ENCODE measurements at places on chromosomes 6 and 20.

GRCh38 chr6:13813621-13814175 is 659 bp downstream of the MCUR1 start:
- DNase-seq: no peak

DNA sequence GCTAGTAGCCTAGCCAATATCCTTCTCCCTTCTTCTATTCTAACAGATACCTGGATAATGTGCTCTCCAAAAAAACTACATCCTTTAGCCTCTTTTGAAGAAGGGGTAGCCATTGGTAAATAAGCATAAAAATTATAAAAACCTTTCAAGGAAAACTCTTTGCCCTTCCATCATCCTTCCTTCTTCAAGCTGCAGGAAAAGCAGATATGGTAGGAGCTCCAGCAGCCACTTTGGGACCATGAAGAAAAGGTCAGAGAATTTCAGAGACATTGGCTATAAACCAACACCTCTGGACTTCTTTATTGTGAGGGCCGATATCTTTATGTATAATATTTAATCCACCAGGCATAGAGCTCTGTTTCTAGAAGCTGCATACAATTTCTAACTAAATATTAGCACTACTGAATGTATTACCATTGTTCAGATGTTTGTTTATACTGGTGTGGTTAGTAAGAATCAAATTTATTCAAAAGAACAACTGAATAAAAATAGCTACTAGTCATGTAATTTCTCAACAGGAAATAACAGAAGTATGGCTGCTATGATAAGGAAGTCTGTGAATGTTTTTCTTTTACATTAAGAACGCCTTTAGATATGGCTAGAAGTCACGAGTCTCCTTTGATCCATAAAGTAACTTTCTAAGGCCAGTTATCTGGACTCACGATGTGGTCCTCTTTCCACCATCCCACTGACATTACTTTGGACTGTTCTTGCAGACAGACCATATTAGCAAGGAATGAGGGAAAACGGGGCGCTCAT is 32.2 kb downstream of the MYLK4 start:
- no peak for DNase-seq

DNA sequence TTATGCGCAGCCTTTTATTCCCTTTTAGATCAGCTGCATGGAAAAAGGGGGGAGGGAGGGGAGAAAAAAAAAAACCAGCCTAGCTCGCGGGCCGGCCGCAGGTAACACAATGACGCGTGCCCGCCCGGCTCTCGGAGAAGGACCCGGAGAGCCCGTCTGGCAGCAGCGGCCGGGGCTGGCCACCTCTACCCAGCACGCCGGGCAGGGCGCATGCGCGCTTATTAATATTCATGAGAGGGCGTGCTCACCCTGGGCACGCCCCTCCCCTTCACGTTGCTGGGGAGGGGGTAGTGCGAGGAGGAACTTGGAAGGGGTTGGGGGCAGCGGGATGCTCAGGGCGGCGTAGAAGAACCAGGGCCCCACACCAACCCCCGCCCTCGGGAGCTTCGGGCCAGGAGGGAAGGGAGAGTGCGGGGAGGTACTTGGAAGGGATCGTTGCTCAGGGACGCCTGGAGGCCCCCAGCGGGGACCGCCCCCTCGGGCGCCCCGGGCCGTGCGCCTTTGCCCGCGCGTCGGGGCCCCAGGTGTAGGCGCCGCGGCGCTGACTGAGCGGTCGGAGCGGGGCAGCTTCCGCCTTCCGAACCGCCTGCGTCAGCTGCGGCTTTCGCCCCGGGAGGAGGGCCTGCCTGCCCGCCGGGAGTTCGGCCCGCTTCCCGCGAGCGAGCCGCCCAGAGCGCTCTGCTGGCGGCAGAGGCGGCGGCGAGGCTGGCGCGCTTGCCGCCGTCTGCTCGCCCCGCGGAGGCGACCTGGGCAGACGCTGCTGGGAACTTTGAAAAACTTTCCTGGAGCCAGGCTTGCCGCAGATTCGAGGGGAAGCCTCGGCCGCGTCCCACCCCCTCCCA is at the start of gene JAG1:
TSS of gene JAG1 (minus strand) at position 158 of the 842 bp plus-strand sequence. CDS start 469 bp downstream, outside the sequence.
- peak; percentile 86 for DNase-seq

DNA sequence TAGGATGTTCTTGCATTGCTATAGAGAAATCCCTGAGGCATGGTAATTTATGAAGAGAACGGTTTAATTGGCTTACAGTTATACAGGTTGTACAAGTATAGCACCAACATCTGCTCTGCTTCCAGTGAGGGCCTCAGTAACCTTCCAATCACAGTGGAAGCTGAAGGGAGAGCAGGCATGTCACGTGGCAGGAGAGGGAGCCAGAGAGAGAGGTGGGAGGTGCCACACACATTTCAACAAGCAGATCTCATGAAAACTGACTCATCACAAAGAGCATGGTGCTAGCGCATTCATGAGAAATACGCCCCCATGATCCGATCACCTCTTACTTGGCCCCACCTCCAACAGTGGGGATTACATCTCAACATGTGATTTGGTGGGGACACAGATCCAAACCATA is 871.2 kb downstream of the TFAP2A start:
- DNase-seq: no peak

DNA sequence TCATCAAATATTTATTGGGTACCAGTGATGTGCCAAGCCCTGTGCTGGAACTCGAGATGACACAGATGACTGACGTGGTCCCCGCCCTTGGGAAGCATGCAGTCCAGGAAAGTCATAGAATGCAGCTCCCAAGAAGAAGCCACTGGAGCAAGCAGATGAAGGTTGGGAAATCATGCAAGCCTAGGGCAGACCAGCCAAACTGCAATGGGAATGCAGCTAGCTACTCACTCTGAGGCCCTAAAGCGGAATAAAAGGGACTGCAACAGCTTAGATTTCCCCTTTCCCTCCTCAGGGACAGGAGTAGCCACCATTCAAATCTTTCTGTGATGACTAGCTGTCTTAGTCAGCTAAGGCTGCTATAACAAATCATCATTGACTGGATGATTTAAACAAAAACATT is 152.2 kb downstream of the MAFB start:
- no peak for DNase-seq

- no peak for DNase-seq
Observed at GRCh38 chr6:160858886-160859285, 132.7 kb upstream of the MAP3K4 start.

DNA sequence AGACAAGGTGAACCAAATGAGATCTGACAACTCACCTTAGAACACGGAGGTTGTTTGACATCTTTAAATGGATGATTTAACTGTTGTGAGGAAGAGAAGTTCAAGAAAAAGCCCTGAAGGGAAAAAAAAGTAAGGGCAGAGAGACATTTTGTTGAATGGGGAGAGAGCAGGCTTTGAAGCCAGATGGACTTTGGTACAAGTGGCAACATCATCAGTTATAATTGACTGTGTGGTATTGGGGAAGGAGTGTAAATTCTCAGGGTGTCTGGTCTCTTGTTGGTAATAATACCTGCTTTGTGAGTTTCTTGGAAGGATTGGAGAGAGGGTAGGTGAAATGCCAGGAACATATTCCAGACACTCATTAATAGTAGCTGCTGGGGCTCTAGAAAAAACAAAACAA is 21.6 kb downstream of the OGFRL1 start:
- DNase-seq: no peak

- no peak for DNase-seq
Observed at GRCh38 chr6:79607000-79607399, 24.1 kb upstream of the SH3BGRL2 start.

DNA sequence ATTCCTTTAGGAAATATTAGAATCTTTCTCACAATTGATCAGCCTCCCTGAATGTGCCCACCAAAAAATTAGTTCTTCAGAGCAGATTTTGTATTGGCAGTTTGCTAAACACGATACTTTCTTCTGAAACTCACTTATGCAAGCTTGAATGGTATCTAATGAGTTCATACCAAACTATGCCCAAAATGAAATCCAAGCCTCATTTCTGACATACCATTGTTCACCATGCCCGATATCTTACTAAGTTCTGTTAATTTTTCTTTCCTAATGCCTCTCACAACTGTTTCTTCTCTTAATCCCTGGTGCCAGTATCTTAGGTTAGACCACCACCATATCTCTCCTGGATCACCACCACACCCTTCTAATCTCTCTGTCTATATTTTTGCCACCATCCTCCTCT is 755.9 kb downstream of the KIF16B start:
- no peak for DNase-seq

- DNase-seq: no peak
Observed at GRCh38 chr20:59903621-59904020, 29.8 kb downstream of the SYCP2 start.

DNA sequence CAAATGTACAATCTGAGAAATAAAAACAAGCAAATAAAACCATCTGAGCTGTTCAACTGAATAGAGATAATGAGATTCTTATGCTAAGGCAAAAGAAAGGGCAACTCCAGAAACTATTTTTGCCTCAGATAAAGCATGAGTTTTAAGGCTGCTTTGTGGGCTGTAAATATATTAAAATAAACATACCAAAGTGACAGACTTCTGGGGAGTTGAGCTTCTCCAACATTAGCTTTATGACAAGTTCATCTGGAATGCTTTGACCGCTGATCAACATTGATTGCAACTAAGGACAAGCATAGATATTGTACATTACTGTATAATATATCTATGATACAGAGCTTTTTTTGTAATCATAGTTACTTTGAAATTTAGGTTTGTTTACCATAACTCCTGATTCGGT is 19.3 kb downstream of the AK9 start:
- DNase-seq: no peak

DNA sequence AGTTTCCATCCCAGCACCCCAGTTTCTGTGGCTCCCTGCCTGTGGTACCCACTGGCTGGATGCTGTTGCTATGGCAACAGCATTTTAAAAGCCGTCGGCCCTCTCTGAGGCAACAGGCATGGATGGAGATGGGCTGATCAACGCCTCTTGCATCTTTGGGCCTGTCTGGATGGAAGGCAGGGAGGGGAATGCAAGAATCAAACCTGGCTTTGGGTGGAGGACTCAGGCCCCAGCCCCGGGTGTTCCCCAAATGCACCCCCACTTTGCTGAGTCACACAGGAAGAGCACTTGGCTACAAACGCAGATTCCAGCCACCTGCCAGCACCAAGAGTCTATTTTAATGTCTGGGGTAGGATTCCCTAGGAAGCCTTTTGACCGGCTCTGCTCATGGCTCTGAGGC is 45.7 kb upstream of the TGM2 start:
- no peak for DNase-seq

DNA sequence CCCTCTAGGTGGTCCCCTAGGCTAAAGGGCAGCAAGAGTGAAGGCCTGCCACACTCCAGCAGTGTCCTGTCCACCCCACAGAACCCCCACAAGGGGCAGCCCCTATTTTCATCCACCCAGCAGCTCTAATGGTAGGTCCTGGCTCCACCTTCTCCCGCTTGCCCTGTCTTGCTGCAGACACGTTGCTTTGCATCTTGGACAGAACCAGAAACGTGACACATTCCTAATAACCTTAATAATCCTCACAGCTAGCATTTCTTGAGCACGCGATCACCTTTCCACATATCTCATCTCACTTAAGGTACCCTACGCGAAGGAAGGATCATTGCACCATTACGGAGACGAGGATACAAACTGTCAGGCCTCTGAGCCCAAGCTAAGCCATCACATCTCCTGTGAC is 11.7 kb upstream of the SLC22A23 start:
- no peak for DNase-seq

DNA sequence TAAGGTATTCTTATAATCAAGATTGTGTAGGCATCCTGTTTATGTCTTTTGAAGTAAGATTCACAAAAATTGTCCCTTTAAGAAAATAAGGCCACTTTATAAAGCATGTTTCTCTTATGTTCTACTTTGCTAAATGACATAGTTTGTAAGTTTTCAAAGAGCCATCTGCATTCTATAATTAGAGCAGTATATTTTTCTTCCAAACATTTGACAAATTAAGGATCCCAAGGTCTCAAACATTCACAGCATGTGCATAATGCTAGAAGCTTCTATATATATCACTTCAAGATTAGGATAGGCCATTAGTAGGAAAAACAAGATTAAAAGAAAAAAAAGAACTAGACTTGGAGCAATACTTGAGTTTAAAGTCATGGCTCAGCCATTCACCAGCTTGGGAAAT is 55.9 kb upstream of the DOK5 start:
- DNase-seq: no peak

GRCh38 chr20:957544-957943 is 41.4 kb upstream of the ANGPT4 start:
- DNase-seq: no peak

GRCh38 chr6:26197636-26197932 is 110.4 kb downstream of the HFE start:
- DNase-seq: no peak

GRCh38 chr6:118720125-118720473 is 68.7 kb upstream of the CEP85L start:
- DNase-seq: no peak

DNA sequence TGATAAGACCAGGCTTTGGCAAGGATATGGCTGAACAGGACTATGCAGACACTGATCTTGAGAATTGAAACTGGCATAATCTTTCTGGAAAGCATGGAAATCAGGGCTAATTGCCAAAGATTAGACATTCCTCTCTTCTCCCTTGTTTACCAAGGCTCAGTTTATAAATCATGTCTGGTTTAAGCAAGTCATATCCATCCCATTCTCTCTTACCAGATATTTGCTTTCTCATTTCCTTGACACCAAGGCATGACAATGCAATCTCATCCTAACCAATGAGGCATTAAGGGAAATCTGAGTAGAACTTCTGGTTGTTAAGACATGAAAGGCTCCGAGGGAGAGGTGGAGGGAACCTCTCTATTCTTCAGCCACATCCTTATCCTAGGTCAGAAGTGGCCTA is 110.3 kb upstream of the CEP85L start:
- no peak for DNase-seq

GRCh38 chr20:43691928-43692524 is 25.1 kb downstream of the MYBL2 start:
- peak; percentile 75 for DNase-seq

GRCh38 chr6:82251942-82252341 is 4.4 kb upstream of the IBTK start:
- DNase-seq: no peak

GRCh38 chr20:64053841-64054661 is 4.6 kb upstream of the SOX18 start:
- DNase-seq: no peak

- no peak for DNase-seq
Observed at GRCh38 chr6:146915671-146916127, 288.5 kb upstream of the STXBP5 start.

- no peak for DNase-seq
Observed at GRCh38 chr6:24313251-24314141, 44.4 kb downstream of the DCDC2 start.

- no peak for DNase-seq
Observed at GRCh38 chr20:1478566-1478965, 11.9 kb upstream of the NSFL1C start.

- no peak for DNase-seq
Observed at GRCh38 chr20:7841971-7842310, 98.3 kb downstream of the HAO1 start.

GRCh38 chr6:154139892-154140291 is 100.9 kb downstream of the OPRM1 start:
- no peak for DNase-seq

GRCh38 chr6:50270415-50270814 is 220.7 kb upstream of the DEFB112 start:
- DNase-seq: no peak

GRCh38 chr20:41138475-41139226 is 1.3 kb downstream of the PLCG1 start:
- DNase-seq: peak; percentile 48

Data from activated T-cell treated with anti-CD3 and anti-CD28 coated beads, Interleukin-2, amount 50 U/mL, for 72 hours (primary cell).